ENCODE measurements at places on chromosomes 7 and 10.

GRCh38 chr7:103132995-103133688, 15.8 kb downstream of the NAPEPLD start:
- DNase-seq: no peak

DNA sequence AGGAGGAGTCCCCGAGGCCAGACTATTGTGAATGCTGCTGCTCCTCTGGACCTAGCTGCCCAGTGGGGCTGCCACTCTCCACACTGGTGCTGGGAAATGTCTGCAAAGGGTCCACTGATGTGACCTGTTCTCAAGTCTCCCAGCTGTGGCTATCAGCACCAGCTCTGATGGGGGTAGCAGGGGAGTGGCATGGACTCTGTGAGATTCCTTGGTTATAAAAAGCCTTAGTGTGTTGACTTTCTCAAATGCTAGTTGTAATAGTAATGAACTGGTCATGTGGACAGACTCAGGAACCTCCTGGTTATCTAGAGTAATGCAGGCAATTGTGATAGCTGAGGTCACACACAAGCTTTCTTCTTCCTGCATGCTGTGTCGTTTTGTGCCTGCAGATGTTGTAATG, 34.1 kb upstream of the ARMC3 start:
- DNase-seq: no peak

DNA sequence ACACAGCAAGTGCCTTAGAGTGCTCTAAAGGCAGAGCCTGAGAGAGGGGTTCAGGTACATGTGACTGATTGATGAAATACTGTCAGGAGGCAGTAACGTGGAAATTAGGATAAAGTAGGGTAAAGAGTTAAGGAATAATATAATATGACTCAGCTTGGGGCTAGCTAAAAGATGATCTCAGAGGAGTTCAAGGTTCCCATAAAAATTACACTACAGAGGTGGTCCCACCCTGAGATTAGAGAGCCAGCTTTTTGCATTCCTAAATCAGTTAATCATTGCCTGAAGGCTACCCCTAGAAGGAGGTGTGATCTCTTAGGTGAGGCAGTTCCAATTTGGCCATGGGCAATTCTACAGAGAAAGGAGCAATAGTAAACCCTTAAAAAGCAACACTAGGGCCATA, 5.8 kb downstream of the LIPJ start:
- DNase-seq: no peak

GRCh38 chr7:86930554-86931307, 128.7 kb downstream of the ELAPOR2 start:
- DNase-seq: no peak

All from eye (tissue), 1 donor.